ENCODE measurements at places on chromosomes 3 and 15.
A peak's percentile ranks its signal among the peaks of the same experiment; 100 is the strongest.

GRCh38 chr3:144229953-144230352 lies 258.3 kb downstream of the DIPK2A start:
- DNase-seq = no peak

DNA sequence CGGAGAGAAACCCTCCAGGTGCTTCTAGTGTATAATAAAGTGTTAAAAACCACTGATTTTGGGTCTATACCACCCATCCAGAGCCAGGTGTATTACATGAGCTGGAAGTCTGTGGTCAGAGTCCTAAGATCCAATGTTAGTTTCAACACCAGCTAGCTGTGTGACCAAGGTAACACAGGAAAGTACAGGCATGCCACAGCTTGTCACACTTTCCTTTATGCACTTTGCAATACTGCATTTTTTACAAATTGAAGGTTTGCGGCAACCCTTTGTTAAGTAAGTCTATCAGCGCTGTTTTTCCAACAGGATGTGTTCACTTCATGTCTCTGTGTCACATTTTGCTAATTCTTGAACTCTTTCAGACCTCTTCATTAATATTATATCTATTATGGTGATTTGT lies 201.3 kb upstream of the PRICKLE2 start:
- no peak for DNase-seq

- DNase-seq = peak; percentile 80
Observed at GRCh38 chr3:20022954-20023622, 11.0 kb upstream of the PP2D1 start.

GRCh38 chr15:90572893-90573292 lies 43.2 kb downstream of the CRTC3 start:
- no peak for DNase-seq

DNA sequence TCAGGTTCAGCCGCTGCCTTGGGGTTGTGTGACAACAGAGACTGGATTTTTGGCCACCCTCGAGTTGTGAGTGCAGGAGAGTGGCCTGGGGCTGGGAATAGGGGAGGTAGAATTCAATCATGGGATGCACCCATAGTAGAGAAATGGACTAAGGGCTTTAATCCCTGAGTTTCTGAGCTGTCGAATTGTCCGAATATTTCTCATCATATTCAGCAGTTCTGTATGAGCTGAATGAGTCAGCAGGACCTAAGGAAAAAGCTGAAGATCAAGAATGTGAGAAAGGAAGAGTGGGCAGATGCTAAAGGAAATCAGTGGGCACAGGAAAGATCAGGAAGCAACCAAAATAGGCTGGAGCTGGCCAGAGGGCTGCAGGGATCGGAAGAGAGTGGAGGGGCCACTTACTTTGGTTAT lies 44.4 kb upstream of the SACM1L start:
- no peak for DNase-seq

Measured in NCI-H82 (cell line).